ENCODE measurements at places on chromosomes 3 and 15.

- DNase-seq, result no peak
Measured at GRCh38 chr15:26981492-26981891, 10.5 kb downstream of the GABRG3 start.

DNA sequence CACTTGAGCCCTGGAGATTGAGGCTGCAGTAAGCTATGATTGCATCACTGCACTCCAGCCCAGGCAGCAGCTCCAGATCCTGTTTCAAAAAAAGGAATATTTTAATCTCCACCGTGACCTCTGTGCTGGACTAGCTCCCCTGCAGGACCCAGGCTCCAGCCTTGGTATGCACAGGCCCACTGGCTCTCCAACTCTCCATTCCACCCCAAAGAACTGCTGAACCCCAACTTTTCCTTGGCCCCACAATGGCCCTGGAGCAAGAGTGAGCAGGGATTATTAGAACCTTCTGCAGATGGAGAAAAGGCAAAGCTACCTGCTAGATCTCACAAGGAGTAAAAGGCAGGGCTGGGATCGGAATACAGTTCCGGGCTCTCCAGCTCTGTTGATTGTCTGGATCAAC, 32.8 kb upstream of the SFMBT1 start:
- no peak for DNase-seq

DNA sequence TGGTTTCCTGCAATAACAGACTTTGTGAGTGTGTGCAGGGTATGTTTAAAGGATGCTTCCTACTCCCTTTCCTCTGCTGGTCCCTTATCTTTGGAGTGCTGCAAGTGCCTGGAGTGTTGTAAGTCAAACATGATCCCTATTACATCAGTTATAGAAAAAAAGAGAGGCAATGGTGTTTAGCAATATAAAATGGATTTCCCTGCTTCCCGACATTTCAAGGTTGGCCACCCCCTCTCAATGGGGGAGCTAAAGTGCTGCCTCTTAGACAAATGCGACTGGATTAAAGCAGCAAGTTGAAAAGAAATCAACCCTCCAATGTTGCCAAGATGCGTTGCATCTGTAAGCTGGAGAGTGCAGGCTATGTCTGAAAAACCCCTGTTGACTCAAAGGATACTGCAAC, 203.1 kb upstream of the WNT5A start:
- DNase-seq, result no peak

GRCh38 chr3:194497799-194498575, 11.2 kb upstream of the ATP13A3 start:
- no peak for DNase-seq
